ENCODE measurements at places on chromosomes 3 and 15.

GRCh38 chr3:171840445-171840810 lies 2.7 kb upstream of the TMEM212 start:
- no peak for DNase-seq

DNA sequence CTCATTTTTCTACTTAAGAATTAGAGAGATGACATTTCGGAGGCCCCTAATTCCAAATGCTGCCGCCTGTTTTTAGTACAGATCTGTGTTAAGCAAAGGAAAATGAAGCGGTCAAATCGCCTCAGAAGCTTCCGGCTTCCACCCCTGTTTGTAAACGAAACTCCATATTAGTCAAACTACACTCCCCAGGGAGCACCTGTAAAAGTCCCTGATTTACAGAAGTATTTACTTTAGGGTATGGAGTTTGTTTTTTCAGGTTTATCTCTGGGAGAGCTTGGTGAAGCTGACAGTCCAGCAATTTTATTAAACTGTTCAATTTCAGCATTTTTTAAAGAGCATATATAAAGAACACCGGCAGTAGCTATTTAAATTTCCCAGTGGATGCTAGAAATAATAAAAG lies 319.8 kb downstream of the FHIT start:
- DNase-seq, result no peak

GRCh38 chr3:169173636-169174035 lies 489.9 kb downstream of the MECOM start:
- no peak for DNase-seq

GRCh38 chr15:59255680-59256336 lies 49.2 kb downstream of the LDHAL6B start:
- no peak for DNase-seq

GRCh38 chr3:175155172-175155571 lies 296.0 kb downstream of the NAALADL2 start:
- DNase-seq, result no peak

GRCh38 chr3:154690413-154690812 lies 260.4 kb upstream of the GPR149 start:
- DNase-seq, result no peak

DNA sequence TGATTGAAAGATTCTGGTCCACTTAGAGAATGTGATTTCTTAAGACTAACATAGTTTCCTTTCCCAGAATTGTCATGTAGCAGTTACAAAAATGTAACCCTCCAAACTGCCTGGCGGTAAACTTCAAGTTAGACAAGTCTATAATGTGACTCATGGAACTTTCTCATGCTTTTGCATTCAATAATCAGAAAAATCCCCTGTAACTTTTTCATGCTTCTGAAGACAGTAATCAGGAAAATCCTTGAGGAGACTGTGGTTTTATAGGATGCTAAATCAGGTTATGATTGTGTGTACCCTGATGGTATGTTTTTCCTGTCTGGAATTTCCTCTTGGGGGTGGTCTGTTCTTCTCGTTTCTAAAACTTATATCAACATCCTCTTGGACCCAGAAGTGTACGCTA lies 74.0 kb upstream of the RARB start:
- no peak for DNase-seq

DNA sequence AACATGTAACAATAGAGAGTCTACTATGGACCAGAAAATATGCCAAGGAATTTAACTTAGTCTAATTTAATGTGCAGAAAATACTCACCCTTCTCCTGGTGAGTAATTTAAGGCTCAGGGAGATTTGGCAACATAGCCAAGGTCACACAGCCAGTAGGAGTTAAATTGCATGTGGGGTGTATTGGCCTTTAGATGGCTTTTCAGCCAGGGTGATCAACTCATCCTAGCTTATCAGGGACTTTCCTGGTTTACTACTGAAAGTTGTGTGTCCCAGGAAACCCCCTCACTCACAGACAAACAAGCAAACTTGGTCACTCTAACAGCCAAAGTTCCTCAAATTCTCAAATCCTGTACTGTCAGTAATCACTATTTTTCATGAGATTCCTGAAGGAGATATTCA lies 2.6 kb upstream of the SLC9A9 start:
- DNase-seq, result no peak

GRCh38 chr3:137792626-137793271 lies 28.6 kb downstream of the SOX14 start:
- DNase-seq, result no peak

- no peak for DNase-seq
Observed at GRCh38 chr15:48945386-48945785, 18.3 kb downstream of the SHC4 start.

- DNase-seq, result no peak
Observed at GRCh38 chr3:79354179-79354688, 413.6 kb downstream of the ROBO1 start.

DNA sequence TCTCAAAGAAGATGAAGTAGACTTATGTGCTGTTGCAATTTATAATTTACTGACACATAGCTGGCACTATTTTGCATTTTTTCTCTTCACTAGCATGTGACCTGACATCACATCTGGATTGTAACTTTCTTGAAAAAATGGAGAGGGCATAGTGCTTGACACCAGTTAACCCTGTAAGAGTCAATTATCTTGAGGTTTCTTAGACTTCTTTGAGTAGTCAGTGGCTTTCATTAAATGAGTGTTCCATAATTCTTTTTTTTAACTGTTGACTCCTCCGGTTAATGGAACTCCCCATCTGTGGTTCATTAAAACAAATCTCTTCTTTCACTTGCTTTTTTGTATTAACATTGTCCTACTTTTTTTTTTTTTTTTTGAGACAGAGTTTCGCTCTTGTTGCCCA lies 16.9 kb upstream of the PRKCI start:
- DNase-seq, result no peak

- no peak for DNase-seq
Observed at GRCh38 chr3:42476225-42477125, 26.0 kb upstream of the VIPR1 start.

DNA sequence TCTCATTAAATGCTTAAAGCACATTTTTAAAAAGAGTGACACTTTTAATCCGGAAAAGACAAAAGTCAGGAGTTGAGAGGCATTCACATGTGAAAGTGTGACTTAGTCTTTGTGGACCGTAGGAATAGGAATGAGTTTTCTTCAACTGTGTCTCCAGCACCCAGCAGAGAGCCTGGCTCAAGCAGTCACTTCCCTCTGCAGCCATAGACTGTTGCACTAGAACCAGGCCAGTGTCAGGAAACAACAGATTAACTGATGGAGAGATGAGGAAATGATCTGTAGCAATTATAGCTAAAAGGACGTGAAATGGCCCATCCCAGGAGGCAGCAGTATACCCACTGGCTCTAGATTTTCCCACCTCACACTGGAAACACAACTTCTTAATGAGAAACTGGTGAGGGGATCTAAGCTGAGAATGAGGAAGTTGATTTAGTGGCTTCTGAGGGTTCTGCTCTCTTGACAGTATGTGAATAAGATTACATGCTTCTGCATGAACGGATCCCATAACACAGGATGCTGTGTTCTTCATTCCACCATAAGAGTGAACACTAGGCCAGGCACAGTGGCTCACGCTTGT lies 19.8 kb downstream of the CFAP92 start:
- DNase-seq, result no peak

- no peak for DNase-seq
Observed at GRCh38 chr3:157429708-157430107, 6.9 kb upstream of the PTX3 start.

DNA sequence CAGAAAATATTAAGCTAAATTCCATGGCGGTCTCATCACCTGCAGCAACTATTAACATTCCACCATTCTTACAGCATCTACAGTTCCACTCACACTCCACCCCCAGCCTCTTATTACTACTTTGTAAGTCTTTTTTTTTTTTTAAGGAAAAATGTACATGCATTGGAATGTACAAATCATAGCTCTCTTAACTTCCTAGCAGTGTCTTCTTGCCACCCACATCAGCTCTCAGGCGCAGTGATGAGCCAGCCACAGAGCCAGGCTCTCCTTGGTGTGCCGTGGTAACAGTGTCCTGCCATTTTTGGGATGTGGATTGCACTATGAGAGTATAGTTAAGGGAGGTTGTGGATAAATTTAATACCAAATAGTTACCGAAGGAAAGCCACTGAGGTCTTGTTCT lies 17.8 kb downstream of the ABHD17C start:
- no peak for DNase-seq

GRCh38 chr15:51121118-51121517 lies 26.4 kb upstream of the TNFAIP8L3 start:
- no peak for DNase-seq

DNA sequence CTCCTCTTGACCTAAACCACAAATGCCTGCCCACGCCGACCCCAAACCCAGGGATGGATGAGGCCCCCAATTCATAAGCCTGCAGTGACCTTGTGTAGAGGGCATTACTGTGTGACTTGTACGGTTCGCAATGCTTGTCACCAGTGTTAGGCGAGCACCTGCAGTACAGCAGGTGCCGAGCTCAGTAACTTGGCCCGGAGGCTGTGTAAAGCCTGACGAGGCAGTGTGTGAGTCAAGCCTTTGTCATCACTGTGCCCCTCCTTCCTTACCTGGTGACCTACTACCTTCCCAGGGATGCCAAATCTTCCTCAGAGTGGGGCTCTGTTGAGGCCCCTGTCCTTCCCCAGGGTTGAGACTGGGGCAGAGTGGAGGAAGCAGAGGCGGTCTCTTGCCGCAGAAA lies 37.2 kb upstream of the TMEM115 start:
- no peak for DNase-seq

- DNase-seq, result no peak
Observed at GRCh38 chr3:96354742-96355141, 459.7 kb upstream of the EPHA6 start.

GRCh38 chr3:112101916-112102315 lies 15.7 kb downstream of the C3orf52 start:
- DNase-seq, result no peak

- no peak for DNase-seq
Observed at GRCh38 chr3:122692674-122693073, 12.0 kb downstream of the PARP14 start.

DNA sequence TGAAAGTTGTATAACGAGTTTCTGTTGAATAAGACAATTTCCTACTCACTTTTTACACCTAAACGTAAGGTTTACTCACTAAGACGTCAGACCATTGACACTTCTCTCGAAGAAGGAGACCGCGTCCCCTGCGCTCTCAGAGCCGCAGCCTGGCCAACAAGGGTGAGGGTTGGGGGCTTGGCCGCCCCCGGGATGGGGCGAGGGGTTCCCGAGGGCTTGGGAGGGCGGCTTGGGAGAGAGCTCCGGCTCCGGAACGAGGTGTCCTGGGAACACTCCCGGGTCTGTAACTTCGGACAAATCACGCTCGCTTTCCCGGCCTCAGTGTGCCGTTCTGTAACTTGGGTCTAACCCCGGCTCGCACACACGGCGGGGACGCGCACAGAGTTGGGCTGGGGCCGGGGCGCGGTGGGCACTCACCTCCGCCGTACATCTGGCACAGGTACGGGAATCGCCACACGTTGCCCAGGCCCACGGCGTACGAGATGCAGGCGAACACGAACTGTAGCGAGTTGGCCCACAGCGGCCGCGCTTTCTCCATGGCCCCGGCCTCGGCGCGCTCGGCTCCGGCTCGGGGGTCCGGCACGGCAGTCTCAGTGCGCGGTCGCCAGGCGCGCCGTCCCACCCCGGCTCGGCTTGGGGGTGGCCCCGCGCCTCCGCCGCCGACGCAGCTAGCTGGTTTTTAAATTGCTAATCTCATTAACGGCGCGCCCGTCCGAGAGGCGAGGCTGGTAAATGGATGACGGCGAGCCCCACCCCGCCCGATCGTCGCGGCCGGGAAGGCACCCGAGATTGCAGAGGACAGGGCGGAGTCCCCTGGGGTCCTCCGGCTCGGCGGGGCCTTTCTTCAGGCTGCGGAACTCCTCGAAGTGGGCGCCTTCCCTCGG lies at the start of gene SLC6A20:
Gene SLC6A20 (minus strand): TSS at position 655 of the 884 bp plus-strand sequence. CDS start 117 bp downstream, at position 538.
- DNase-seq, result no peak

- DNase-seq, result no peak
Observed at GRCh38 chr3:167808910-167809309, 73.4 kb downstream of the SERPINI1 start.

DNA sequence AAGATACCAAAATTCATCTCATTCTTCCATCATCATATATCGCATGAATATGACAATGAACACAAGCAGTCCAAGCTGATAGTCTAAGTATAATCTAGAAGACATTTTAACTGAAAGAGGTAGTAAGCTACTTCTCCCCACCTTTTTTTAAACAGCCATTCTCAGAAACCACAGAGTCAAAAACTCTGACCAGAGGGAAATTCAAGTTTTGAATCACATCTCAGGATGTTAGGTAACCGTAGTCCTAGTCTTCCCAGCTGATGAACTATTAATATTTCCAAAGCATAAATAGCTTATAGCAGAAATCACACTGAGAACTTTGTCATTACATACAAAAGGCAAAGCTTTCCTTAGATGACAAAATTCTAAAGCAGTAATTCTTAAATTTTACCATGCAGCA lies 25.8 kb downstream of the NPTN start:
- no peak for DNase-seq

DNA sequence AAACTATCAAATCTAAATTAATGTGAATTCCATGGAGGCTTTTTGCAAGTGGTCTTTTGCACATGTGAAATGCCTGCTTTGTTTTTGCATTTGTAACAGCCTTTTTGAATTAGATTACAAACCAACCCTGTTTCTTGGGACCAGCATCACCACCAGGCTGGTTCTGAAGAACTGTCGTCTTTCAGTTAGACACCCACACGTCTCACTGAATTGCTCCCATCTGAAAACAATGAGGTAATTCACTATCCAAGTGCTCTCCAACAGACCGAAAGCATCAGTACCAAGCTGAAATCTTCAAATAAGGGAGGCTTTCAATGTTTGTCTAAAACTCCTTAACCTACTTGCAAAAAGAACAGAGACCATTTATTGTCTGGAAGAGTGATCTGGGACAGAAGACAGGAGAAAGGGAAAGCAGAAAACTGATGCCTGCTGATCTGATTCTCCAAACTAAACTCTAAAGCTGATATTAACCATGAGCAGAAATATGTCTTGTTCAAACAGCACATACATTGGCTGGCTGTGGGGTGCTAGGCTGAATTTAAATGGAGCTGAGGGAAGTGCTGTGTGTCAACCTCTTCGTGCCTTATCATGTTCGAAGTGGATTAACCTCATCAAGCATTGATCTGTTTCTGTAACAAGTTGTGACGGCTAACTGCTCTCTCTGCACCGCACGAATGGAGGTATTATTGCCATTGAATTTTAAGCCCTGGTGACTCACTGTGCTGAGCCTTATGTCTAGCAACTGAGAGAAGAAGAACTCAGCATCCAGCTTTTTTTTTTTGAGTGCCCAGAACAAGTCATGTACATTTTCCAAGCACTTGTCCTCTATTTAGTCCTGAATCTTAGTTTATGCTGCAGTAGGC lies 213.7 kb upstream of the P2RY1 start:
- no peak for DNase-seq

- no peak for DNase-seq
Observed at GRCh38 chr3:138911621-138912020, 35.3 kb downstream of the FOXL2 start.

Data from NCI-H510A (cell line).